Fibroblast of skin of right biceps (primary cell): ENCODE measurements at places on chromosomes 4 and X.

- no peak for DNase-seq
Measured at GRCh38 chr4:127829014-127829413, 46.9 kb downstream of the HSPA4L start.

- DNase-seq, result no peak
Measured at GRCh38 chr4:95472534-95472933, 76.2 kb downstream of the UNC5C start.

GRCh38 chrX:56813318-56813837 is 84.3 kb downstream of the NBDY start:
- DNase-seq, result no peak

GRCh38 chrX:134898440-134898839 is 92.4 kb upstream of the SMIM10 start:
- DNase-seq, result peak; percentile 33

GRCh38 chr4:55733932-55734331 is 85.7 kb upstream of the EXOC1L start:
- DNase-seq, result peak; percentile 26

GRCh38 chr4:94472056-94472826 is 20.5 kb downstream of the PDLIM5 start:
- DNase-seq, result peak; percentile 83

- no peak for DNase-seq
Measured at GRCh38 chrX:153635388-153635787, 11.6 kb upstream of the DUSP9 start.

DNA sequence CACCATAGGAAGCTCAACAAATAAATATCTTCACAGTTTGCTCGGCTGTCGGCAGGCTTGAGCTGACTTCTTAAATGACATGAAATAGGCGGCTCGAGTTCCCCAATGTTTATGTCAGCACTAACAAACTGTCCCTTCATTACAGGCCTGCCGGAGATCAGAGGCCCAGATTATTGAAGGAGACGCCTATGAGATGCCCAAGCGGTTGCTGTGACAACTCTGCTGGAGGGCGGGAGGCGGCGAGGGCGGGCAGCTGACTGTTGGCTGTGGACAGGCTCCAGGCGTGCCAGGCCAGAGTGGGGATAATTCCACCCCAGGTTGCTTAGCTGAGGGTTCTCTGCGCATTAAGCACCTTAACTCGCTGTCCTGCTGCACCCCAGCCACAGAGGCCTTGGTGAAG is 39.2 kb upstream of the MSX1 start:
- no peak for DNase-seq

DNA sequence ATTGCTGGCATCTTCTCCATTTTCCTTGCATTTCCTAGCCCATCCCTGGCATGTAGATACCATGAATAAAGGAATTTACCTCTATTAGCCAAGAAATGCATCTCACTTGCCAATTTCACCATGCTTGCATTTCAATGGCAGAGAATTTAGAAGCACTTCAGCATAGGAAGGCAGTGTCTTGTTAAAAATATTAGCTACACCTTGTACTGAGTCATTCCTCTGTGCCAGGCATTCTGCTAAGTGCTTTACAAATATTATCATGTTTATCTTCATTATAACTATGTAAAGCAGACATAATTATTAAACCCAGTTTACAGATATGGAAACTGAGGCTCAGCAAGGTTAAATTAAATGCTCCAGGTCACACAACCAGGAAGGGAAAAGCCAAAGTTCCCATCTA is 138.2 kb downstream of the NPNT start:
- no peak for DNase-seq

DNA sequence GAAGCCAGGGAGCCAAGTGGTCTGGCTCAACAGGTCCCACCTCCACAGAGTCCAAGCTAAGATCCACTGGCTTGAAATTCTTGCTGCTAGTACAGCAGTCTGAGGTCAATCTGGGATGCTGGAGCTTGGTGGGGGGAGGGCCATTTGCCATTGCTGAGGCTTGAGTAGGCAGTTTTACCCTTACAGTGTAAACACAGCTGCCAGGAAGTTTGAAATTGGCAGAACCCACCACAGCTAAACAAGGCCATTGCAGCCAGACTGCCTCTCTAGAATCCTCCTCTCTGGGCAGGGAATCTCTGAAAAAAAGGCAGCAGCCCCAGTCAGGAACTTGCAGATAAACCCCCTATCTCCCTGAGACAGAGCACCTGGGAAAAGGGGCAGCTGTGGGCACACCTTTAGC is 84.9 kb downstream of the EDA2R start:
- DNase-seq, result no peak

DNA sequence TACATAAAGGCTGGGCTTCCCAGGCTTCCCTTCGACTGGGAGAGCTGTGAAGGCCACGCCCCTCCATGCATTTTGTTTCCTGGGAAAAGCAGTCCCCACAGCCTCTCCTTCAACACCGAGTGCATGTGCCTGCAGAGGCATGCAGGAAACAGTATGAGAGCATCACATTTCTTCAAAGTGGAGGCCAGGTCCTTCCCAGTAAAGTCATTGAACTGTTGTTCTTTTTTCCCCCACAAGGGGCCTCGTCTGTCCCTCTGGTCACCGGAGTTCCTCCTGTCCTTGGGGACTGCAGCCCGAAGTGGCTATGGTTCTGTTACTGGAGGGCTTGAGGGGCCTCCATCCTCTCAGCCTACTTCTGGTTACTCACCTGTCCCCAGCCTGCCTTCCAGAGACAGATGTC is 56.0 kb downstream of the RAI2 start:
- DNase-seq, result no peak

DNA sequence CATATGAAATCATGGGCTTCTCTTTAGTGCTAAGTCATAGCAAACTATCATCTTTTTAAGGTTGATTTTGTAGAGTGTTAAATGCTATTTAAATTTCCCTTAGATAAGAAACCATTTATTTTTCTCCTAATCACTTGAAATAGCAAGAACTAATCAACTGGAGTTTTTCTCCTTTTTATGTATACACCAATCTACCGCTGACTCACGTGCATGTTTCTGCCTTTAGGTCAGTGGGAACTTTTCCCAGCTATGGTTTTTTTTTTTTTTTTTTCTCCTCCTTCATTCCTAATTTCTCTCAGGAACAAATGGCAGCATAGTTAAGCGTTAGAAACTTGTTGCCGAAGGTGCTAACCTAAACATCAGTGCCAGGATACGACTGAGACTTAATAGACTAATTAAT is 176.4 kb downstream of the BMPR1B start:
- peak; percentile 71 for DNase-seq

- no peak for DNase-seq
Measured at GRCh38 chr4:152626790-152627189, 53.0 kb downstream of the TMEM154 start.

GRCh38 chr4:174524242-174524641 is 2.0 kb upstream of the HPGD start:
- no peak for DNase-seq

DNA sequence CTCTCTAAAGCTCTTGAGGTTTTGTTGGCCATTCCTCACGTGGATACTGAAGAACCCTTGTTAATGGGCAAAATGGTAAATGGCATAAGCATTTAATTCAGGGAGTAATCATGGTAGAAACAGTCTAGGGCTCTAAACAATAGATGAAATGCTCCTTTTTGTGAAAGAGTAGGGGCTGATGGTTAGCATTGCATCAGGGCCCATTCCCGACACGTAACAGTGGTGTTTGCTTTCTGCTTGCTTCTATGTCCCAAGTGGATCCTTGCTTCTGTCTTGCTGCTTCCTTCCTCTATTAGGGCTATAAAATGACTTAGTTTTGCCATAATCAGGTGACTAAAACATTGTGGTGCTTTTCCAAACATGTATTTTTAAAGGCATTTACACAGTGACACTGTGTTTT is 230.9 kb upstream of the AFF2 start:
- no peak for DNase-seq

GRCh38 chr4:15774020-15774420 is 4.1 kb upstream of the CD38 start:
- DNase-seq, result no peak

- DNase-seq, result no peak
Measured at GRCh38 chr4:25029479-25030276, 1.1 kb downstream of the LGI2 start.

DNA sequence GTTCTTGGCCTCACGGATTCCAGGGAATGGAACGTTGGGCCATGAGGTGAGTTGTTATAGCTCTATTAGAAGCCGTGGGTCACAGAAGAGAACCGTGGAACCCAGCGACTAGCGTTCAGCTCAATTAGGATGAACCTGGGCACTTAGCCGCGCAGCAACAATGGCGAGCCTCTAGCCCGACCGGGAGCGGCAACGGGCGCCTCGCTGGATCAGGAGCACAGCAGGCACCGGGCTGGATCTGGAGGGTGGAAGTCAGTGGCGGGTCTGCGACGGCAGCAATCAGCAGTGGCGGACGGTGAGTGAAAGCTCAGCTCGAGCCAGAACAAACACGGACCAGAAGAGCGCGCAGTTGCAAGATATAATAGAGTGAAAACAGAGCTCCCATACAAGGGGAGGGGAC is 34.2 kb downstream of the AGA start:
- no peak for DNase-seq

GRCh38 chrX:39196192-39197102 is 395.2 kb downstream of the MID1IP1 start:
- peak; percentile 90 for DNase-seq

GRCh38 chr4:89486042-89486441 is 178.4 kb upstream of the GPRIN3 start:
- DNase-seq, result no peak

GRCh38 chrX:17737986-17738713 is 857 bp downstream of the SCML1 start:
- peak; percentile 35 for DNase-seq

GRCh38 chr4:15106399-15106798 is 104.1 kb downstream of the CPEB2 start:
- no peak for DNase-seq

DNA sequence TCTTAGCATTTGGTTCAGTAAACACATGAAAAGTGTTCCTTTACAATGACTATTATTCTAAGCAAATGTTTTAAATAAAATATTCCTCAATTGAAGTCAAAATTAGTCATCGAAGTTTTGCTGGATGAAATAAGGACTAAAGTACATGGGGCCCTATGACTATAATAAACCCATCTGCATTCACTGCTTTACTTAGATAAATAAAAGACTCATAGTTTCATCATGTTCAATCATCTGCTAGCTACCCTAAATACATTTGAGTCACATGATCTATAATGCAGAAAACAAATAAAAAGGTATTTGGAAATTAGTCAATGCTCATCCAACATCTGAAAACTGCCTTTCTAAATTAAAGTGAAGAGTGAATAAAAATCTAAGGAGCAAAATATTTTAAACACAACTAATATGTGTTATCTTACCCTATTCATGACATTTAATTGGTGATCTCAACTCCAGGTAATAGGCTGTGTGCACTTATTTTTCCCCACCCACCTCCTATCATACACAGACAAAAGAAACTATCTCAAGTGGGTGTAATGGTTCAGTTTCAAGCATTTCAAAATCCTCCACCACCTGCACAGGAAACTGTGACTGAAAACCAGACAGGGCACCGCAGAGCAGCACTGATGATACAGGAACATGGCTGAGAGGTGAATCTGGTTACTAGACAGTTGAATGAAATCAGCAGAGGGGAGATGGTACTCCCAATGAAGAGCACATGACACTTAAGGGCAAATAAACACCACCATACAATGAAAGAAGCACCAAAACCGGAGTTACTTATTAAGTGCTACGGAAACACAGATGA is 78.6 kb downstream of the CAMK2D start:
- peak; percentile 78 for DNase-seq

DNA sequence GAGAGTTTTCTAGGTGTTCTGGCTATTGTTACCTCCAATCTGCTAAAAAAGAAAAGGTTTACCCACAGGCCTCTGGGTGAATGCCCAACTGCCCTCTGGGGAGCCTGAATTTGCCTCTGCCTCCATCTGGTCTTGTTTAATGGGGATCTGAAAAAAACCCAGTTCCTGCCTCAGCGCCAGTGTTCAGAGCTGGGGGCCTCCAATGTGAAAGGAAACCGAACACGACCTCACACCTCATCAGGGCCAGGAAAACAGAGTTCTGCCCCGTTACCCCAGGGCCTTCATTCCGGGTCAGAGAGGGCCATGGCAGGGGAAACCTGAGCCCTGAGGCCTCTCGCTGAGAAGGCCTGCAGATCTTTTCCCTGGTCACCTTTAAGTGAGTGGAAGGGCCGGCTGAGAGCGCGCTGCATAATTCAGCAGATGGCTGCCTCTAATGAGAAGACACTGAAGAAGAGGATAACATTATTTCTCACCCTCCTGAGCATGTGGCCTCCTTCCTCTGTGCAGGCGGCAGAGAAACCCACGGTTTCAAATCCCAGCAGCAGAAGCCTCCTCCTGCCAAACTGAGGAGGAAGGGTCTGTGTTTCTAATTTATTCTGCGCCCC is 6.8 kb downstream of the SEPTIN6 start:
- DNase-seq, result peak; percentile 57

- DNase-seq, result no peak
Measured at GRCh38 chr4:184416913-184417734, 57.2 kb downstream of the IRF2 start.
